SJCRH30 (cell line): ENCODE measurements at places on chromosomes 3 and 15. TPM values are rescaled to one million over a fixed set of nuclear protein-coding genes. Genes with fewer than 3 reads are reported as not detected.

FOXB1 gene
- 0.51 and 0.76 TPM in 2 replicates for total RNA-seq

ZDHHC23 gene
- total RNA-seq = 2.2 and 2.3 TPM in 2 replicates

GRCh38 chr3:54168451-54168850 is 46.1 kb downstream of the CACNA2D3 start:
- no peaks in the 10 kb centered on the region for H3K27me3 ChIP-seq
- no peak for DNase-seq
- no peak overlapping the region for H3K27ac ChIP-seq
- no peaks in the 10 kb centered on the region for H3K4me1 ChIP-seq
- no peaks in the 10 kb centered on the region for H3K36me3 ChIP-seq

GRCh38 chr3:4656059-4656458 is 162.9 kb downstream of the ITPR1 start:
- no peaks in the 10 kb centered on the region for H3K27me3 ChIP-seq
- no peak overlapping the region for H3K27ac ChIP-seq

DNA sequence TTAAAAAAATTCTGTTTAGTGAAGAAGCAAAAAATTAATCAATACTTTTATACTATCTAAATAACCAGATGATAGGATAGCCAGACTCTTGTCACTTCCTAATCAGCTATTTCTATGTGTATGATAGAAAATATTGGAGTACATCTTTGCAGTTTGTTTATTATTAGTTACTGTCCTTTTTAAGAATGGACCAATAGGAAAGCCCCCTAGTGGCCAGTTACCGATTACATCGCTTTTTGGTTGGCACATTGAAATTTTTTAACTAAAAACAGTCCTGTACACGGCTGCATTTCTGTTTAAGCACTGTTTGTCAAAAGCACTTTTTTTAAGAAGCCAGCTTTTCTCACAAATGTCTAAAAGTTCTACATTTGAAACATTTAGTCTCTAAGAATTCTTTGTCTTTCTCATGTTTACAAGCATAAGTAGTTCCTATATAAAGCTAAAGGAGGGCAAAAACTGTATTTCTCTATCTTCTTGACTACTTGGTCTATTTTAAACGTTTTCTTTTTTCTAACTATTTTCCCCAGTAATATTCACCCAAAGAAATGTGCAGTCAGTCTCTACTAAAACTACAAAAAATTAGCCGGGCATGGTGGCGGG is 253.2 kb upstream of the LRTM1 start:
- H3K27ac ChIP-seq = no peak overlapping the region
- H3K36me3 ChIP-seq = no peaks in the 10 kb centered on the region
- no peaks in the 10 kb centered on the region for H3K4me1 ChIP-seq
- no peaks in the 10 kb centered on the region for H3K27me3 ChIP-seq
